ENCODE measurements at places on chromosomes 3 and 15.

GRCh38 chr15:23516866-23517265 is 48.6 kb upstream of the MKRN3 start:
- no peak for DNase-seq

GRCh38 chr15:65940618-65940909 is 71.3 kb downstream of the RAB11A start:
- no peak for DNase-seq

- DNase-seq, result no peak
These were observed 227.8 kb downstream of the UBE2E2 start for GRCh38 chr3:23430781-23431398.

DNA sequence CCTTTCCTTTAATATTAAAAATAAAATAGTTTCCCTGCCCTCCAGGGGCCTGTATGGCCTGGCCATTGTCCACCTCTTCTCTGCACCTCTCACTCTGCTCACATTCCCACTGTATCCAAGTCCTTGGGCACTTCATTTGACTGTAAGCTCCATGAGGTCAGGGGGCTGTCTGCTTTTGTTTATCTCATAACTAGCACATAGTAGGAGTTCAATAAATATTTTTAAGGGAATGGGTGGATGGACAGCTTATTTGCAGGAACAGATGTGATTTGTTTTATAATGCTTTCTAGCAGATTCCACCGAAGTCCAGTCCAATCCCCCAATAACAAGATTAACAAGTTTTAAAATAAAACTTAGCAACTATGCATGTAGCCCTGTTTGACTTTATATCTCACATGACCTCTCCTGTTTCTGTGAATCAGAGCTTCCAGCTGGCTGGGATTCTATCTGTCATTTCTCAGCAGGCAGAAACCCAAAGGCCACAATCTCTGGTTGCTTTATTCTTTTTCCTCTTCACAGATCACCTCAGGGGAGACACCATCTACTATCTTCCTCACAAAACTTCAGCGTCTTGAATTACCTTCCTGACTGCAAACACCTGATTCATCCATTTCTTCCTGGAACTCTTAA is 123.0 kb upstream of the NR2F2 start:
- no peak for DNase-seq

- no peak for DNase-seq
These were observed 141.9 kb downstream of the P3H2 start for GRCh38 chr3:189978753-189979152.

- DNase-seq, result no peak
These were observed 271.9 kb upstream of the TBL1XR1 start for GRCh38 chr3:177469216-177469615.

DNA sequence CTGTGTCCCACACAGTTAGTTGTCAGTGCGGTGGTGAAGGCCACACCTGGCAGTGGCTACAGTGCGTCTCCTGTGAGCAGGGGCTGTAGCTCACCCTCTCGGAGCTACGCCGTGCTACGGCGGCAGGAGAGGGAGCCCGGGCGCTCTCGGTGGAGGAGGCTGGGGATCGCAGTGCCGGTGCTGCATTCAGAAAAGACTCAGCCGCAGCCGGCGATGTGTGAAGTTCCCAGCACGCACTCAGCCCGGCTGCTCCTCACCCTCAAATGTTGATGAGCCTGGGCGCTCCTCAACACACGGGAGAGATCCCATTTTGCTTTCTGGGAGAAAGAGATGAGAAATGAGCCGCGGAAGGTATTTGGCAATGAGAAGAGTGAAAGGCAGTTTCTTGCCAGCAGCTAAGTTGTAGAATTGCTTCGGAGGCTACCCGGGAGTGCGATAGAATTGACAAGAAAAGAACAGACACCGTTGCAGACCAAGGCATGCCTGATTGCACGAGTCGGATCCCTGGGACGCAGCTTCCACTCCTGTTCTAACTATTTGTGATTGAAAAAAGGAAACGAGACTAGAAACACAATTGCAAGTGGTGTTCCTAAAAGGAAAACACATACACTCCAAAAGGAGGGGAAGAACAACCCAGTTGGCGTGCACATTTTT is at the start of gene UNC13C:
TSS of gene UNC13C (plus strand) at position 189 of the 654 bp plus-strand sequence. CDS start 34,463 bp downstream, outside the sequence.
- peak; percentile 30 for DNase-seq

GRCh38 chr3:197168063-197168462 is 130.3 kb downstream of the DLG1 start:
- no peak for DNase-seq

DNA sequence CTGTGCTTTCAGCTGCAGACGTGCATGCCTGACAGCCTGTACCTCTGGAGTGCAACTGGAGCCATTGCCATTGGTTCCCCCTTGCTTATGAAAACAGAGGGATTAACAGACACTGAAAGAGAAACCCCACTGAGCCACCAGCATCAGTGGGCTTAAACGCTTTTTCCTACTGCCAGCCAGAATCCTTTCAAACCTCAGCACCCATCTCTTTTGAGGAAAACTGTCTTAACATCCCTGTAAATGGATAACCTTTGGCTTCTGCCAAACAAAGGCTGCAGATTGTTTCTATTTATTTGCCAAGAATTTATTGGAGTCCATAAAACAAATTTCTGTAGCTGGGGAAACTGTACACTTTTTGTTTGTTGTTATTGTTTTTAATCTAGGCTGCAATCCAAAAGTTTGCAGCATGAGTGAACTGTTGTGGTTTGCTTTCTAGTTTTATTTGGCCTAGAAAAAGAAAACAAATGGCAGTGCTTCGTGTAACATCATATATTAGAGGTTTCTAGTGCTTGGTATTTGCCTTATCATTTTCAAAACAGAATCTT is 369.2 kb upstream of the IL12A start:
- no peak for DNase-seq

- DNase-seq, result no peak
These were observed 105.8 kb downstream of the P3H2 start for GRCh38 chr3:190014940-190015339.

DNA sequence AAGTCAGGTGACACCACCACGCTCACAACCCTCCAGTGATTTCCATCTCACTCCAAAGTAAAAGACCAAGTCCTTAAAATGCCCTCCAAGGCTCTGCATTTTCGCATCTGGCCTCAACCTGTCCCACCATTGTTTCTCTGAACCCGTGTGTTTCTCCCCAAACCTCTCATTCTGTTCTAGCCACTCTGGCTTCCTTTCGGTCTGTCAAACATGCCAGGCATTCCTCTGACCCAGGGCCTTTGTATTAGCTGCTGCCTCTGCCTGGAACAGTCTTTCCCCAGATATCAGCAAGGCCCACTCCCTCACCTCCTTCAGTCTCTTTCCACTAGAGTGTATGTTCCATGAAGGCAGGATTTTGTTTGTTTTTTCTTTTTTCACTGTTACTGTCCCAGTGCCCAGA is 16.0 kb downstream of the MAP2K5 start:
- no peak for DNase-seq

- no peak for DNase-seq
These were observed 12.1 kb downstream of the TBC1D2B start for GRCh38 chr15:78065284-78065872.

GRCh38 chr3:186538779-186539178 is 5.4 kb downstream of the CRYGS start:
- no peak for DNase-seq

All from upper lobe of left lung (tissue), 6 donors.